ENCODE measurements at places on chromosomes 7 and 10.

- DNase-seq: no peak
Measured at GRCh38 chr10:33306701-33307519, 27.6 kb downstream of the NRP1 start.

- no peak for DNase-seq
Measured at GRCh38 chr10:17134737-17135260, 5.2 kb upstream of the CUBN start.

- no peak for DNase-seq
Measured at GRCh38 chr7:137652721-137653120, 194.1 kb downstream of the DGKI start.

GRCh38 chr10:96501985-96502384 lies 11.7 kb downstream of the TLL2 start:
- DNase-seq: no peak

GRCh38 chr10:103709341-103709920 lies 145.9 kb downstream of the SH3PXD2A start:
- no peak for DNase-seq

- DNase-seq: no peak
Measured at GRCh38 chr7:3469641-3470040, 168.6 kb downstream of the SDK1 start.

DNA sequence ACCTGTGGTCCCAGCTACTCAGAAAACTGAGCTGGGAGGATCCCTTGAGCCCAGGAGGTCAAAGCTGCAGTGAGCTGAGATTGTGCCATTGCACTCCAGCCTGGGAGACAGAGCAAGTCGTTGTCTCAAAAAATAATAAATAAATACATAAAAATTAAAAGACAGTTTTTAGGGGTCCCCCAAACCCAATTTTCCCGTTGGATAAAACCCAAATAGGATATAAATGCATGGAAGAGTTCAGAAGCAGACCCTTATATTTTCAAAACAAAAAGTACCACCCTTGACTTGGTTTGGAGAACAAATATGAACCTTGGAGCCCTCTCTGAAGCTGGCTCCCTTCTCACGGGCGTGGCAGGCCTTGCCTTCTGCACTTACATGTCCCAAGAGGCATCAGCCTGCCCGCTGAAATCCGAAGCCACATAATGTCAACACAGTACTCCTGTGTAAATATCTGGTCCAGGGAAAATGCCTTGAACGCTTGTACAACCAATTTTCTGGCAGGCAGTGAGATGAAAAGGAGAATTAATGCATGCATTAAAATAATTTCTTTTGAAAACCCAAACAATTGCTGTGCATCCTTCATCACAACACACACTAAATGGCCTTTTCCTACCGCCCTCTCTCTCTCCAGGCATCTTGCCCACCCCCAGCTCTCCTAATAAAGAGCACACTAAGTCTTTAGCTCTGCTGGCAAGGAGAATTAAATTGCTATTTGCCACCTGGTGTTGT lies 46.4 kb upstream of the PARD3 start:
- peak; percentile 92 for DNase-seq

- no peak for DNase-seq
Measured at GRCh38 chr7:97851683-97852082, 20.5 kb downstream of the ASNS start.

GRCh38 chr10:71765176-71765904 lies 8.0 kb downstream of the VSIR start:
- DNase-seq: no peak

DNA sequence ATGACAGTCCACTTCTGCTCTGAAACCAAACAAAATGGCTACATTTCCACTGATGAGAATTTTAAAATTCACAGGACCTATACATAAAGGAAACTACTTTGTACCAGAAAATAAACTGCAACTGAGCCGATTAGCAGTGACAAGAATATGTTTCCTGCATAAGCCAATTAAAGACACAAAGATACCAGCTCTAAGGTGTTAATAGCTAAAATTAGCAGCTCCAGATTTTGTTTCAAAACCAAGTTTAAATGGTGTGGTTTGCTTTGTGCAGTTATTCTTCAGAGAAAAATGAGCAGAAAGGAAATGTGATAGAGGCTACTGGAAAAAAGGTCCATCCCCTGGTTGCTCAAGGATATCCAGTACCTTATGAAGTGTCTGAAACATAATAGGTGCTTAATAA lies 123.2 kb downstream of the ANK3 start:
- no peak for DNase-seq

GRCh38 chr7:100071018-100071723 lies 10.4 kb downstream of the ZNF3 start:
- DNase-seq: no peak

- DNase-seq: no peak
Measured at GRCh38 chr10:86942441-86943315, 14.7 kb downstream of the MMRN2 start.

GRCh38 chr7:148447221-148447849 lies 143.2 kb upstream of the C7orf33 start:
- no peak for DNase-seq

- DNase-seq: no peak
Measured at GRCh38 chr7:4085937-4086691, 596.0 kb upstream of the FOXK1 start.

GRCh38 chr10:62794306-62794705 lies 10.2 kb upstream of the ADO start:
- no peak for DNase-seq

- no peak for DNase-seq
Measured at GRCh38 chr10:52488606-52489485, 174.8 kb downstream of the DKK1 start.

DNA sequence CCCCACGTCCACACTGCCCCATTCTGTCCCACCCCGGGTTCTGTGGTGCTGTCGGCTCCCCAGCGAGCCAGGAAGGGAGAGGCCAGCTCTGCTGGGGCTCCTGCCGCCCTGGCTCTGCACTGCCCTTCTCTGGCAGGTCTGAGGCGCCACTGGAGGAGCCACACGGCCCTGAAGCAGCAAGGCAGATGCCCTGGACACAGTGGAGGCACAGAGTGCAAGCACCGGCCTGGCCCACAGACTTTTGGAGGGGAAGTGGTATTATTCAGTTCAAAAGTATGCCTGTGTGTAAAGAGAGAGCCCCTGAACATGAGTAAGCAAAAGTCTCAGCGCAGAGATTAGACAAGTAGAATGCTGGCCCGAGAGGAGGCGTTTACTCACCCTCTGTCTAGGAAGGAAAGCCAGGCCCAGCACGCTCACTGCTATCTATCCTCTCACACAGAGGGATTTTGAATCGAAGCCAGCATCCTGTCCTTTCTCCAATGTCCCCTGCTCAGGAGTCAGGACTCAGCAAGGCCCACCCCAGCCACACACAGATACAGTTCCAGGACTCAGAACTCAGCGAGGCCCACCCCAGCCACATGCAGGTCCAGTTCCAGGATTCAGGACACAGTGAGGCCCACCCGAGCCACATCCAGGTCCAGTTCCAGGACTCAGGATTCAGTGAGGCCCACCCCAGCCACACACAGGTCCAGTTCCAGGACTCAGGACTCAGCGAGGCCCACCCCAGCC lies 115.0 kb downstream of the EGFR start:
- no peak for DNase-seq

DNA sequence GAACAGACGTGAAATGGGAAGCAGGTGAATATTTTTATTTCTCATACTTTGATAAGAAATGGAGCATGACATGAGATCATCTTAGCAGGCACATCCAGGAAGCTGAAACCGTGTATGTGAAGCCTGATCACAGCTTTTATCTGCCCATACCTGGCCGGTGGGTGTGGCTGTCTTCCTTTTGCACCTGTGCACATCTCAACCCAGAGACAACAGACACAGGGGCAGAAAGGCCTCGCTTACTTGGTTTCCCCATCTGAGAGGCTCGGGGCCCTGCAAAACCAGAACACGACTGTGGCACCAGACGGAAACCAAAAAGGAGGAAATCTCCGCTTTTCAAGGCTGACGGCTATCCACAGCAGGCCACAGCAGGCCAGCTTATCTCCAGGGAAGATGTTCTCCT lies 116.4 kb downstream of the TCERG1L start:
- no peak for DNase-seq

DNA sequence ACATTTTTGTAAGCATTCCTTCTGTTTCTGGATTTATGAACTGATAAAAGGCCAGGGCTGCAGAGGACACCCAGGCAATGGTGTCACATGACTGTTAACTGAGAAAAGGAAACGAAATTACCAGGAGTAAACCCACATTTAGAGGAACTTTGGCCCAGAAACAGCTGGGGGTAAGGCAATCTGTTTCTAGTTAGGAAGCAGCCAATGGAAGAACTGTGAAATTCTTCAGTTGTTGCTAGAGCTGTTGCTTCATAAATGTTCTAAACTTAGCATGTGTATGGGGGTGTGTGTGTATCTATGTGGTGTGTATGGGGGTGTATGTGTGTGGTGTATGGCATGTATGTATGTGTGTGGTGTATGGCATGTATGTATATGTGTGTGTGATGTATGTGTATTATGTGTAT lies 11.8 kb upstream of the PDCD4 start:
- no peak for DNase-seq

DNA sequence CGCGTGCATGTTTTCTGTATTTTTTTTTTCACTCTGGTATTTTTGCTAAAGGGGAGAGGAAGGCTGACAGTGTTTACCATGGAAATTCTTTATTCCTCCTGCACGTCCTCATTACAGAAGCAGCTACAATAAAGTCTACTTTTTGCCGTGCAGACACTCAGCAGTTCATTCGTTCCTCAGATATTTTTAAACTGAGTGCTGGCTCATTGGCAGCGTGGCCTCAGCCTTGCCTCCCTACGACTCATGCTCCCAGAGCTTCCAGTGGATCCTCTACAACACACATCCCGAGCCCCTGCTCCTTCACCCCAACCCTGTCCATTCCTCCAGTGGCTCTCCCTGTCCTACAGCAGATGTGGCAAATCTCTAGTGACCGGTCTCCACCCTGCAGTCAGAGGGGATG lies 239.2 kb upstream of the ZMIZ1 start:
- no peak for DNase-seq

- no peak for DNase-seq
Measured at GRCh38 chr7:104790440-104790839, 223.6 kb upstream of the KMT2E start.

DNA sequence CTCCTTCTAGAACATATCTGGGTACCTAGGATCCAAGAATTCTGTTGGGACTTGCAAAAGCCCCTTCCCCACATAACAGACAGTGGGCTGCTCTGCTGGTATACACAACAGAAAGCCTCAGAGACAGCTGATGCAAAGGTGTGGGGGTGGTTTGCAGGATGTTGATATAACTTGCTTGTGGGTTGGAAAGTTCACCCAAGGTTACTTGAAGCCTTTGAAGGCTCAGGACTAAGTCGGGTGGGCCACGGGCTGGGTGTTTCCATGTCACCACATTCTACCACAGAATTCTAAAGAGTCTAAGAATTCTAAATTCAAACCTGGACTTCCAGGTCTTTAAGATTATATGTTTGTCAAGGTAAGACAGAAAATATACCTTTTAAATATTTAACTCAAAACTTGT lies 7.4 kb upstream of the NRCAM start:
- no peak for DNase-seq

DNA sequence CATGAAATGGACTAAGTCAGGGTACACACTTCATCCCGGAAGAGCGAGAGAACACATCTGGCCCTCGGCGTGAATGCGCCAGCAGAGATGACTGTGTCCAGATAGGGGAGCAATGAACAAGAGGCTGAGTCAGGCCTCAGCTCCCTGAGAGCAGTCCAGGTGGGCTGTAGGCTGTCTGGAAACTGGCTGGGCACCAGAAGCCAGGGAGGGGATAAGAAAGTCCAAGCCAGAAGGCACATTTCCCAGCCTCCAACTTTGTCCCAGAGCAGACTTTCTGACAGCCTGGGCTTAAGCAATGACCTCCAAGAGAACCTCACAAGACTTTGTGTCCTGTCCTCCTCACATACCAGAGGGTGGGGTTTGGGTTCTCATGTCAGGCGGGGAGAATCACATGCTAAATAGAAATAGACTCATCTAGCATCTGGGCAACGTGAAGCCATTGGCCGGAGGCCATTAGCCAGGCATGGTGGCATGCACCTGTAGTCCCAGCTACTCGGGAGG lies 157.2 kb downstream of the ARHGAP12 start:
- no peak for DNase-seq

DNA sequence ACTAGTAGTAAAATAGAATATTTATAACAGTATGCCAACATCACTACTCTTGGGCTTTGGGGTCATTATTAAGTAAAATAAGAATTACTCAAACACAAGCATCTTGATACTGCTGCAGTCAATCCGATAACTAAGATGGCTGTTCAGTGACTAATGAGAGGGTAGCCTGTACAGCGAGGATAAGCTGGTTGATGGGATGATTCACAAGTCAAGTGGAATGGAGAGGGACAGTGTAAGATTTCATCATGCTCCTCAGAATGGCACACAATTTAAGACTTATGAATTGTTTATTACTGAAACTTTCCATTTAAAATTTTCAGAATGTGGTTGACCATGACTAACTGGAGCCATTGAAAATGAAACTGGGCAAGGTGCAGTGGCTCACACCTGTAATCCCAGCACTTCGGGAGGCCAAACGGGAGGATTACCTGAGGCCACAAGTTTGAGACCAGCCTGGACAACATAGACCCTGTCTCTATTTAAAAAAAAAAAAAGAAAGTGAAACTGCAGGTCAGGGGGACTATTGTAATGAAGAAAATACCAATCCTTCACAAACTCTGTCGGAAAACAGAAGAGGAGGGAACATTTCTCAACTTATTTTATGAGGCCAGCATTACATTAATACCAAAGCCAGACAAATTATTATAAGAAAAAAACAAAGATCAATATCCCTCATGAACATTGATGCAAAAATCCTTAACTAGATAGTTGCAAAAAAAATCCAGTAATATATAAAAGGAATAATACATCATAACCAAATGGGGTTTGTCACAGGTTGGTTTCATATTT lies 11.2 kb downstream of the AVL9 start:
- DNase-seq: no peak

- DNase-seq: no peak
Measured at GRCh38 chr7:46619723-46620310, 698.7 kb upstream of the IGFBP3 start.

GRCh38 chr10:96305019-96305418 lies 785 bp downstream of the DNTT start:
- no peak for DNase-seq

DNA sequence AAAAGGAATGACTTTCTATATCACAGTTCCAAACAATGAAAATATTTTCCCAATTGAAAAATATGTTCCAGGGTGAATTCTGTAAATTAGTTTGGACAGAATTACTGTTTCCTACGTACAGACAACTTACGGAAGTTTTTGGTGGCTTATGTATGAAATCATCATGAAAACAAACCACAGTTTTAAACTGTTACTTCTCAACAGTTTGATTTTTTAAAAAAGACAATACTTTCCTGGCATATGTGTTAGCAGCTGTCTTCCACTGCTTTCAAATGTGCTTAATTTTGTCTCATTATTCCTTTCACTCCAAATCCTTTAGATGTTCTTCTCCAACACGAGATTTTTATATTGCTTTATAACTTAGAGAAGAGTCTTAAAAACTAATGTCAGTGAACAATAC lies 56.2 kb downstream of the SEMA3A start:
- no peak for DNase-seq

GRCh38 chr7:127751490-127752448 lies 99.8 kb downstream of the SND1 start:
- peak; percentile 89 for DNase-seq
